ENCODE measurements at places on chromosomes 2 and 18.

DNA sequence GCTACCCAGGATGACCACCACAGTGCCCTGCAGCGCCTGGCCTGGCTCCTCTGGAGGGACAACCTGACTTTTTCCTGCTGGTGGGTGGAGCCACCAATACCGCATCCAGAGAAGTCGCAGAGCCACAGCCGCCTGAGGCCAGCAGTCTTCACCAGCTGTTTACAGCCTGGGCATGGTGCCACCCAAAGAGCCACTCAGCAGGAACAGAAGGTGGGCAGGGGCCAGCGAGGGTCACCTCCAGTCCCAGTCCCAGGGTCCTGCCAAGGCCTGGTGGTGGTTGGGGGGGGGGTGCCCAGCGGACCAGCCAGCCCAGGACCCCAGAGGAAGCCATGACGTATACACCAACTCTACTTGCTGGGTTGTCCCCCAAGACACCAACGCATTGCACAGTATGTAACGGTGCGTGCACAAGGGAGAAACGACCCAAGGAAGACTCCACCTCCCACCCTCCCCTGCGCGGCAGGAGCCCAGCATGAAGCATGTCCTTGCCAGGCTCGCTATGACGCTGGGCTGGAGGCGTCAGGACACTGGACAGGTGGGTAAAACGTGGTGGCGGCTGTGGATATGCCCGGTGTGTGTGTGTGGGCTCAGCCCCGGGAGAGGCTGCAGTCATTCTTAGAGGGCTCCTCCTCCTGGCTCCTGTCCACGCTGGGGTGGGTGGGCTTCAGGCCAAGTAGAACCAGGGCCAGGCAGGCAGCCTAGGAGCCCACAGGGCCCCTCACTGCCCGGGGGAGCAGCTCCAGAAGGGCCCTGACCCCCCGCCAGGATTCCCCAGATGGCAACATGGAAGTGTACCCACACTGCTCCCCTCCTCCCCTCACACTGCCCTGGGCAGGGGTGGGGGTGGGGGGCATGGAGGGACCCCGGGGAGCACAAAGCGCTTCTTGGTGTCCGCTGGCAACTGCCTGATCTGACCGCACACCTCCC, 49.3 kb downstream of the HS6ST1 start:
- DNase-seq = no peak

- no peak for DNase-seq
Observed at GRCh38 chr18:21298351-21298750, 56.3 kb downstream of the GREB1L start.

GRCh38 chr18:27954226-27954625, 222.7 kb downstream of the CDH2 start:
- no peak for DNase-seq

- DNase-seq = no peak
Observed at GRCh38 chr18:11553098-11553940, 56.1 kb upstream of the SLC35G4 start.

- DNase-seq = no peak
Observed at GRCh38 chr18:32478317-32478716, 7.6 kb upstream of the GAREM1 start.

DNA sequence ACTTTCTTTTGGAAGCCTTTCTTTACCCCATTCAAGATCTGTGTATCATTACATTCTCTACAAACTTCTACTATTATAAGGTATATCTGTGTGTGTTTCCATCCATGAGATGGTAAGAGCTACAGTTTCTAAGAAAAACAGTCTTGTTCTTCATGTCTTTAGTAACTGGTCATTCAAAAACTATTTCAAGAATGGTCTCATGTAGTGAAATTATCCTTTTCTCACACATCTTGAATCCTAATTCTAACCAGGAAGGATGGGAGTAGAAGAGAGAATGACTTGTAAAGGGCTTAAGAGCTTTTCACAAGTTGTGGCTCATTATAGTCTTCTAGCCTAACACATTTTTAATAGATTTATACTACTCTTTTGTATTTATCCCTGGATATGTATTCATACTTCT, 47.3 kb downstream of the ROCK1 start:
- no peak for DNase-seq

DNA sequence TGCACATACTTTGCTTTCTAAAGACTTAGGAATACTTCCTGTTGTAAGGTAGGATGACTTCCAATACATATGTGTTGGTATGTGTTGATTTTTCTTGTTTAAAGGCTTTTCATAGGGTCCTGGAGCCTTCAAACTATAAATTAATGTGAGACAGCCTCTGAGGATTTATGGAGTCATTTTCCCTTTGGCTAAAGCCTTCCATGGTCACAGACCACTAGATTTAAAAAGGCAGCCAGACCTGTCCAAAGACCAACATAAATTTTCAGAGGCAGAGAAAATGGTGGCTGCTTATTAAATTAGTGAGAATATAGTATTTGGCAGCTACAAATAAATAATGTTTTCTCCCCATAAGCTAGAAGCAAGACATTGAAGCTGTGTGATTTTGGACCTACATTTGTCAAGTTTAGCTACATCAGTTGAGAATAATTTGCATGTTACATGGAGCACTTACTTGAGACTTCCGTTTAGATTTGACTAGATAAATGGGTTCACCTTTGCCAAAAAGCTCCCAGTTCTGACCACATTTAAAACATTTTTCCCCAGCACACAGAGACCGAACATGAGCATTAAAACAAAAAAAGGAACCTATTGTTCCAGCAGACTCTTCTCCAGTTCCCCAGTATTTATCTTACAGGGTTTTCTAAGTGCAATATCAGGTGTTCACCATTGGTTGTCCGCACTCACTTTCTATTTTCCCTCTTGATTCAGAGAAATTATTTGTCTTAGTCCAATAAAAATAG, 402.9 kb downstream of the PARD3B start:
- DNase-seq = no peak

- no peak for DNase-seq
Observed at GRCh38 chr18:56451188-56451587, 187.2 kb downstream of the TXNL1 start.

Data from stimulated activated CD8-positive, alpha-beta memory T cell treated with anti-CD3 and anti-CD28 coated beads, Interleukin-15, amount 100 ng/mL, for 48 hours (primary cell).